ENCODE measurements at places on chromosomes 13 and 19.

- DNase-seq, result no peak
Measured at GRCh38 chr13:50711131-50711815, 132.2 kb downstream of the DLEU7 start.

DNA sequence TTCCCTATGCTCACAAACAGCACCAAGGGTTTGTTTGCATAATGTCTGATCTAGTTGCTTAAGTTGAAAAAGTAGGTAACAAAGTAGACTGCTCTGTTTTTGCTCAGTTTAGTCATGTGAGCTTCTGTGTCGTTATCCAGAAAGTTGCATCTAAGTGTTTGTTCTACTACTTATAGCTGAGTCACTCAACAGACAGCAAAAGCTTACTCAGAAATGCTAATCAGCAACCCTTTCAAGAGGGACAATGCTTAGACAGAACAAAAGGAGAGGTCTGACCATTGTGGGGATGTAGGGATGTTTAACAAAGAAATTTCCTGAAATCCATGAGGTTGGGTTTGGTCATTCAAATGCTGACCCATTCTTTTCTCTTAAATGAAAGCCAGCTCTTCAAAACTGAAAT, 106.4 kb downstream of the ATP8A2 start:
- no peak for DNase-seq

GRCh38 chr13:111908981-111909380, 158.0 kb upstream of the SOX1 start:
- DNase-seq, result no peak

DNA sequence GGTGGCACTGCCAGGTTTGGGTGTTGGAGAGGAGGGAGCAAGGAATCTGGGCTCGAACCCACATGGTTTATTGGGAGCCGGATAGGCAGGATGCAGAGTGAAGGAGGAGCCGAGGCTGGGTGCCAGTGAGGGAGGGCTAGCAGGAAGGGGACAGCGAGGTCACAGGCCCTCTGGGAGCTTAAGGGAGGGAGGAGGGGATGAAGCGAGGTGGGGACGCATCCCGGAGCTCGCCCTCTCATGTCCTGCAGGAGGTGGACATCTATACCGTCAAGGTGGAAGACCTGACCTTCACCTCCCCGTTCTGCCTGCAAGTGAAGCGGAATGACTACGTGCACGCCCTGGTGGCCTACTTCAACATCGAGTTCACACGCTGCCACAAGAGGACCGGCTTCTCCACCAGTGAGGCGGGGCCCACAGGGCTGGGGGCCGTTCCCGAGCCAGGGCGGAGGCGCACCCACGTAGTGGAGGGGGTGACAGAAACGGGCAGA, 3.5 kb upstream of the ADM5 start:
- no peak for DNase-seq

DNA sequence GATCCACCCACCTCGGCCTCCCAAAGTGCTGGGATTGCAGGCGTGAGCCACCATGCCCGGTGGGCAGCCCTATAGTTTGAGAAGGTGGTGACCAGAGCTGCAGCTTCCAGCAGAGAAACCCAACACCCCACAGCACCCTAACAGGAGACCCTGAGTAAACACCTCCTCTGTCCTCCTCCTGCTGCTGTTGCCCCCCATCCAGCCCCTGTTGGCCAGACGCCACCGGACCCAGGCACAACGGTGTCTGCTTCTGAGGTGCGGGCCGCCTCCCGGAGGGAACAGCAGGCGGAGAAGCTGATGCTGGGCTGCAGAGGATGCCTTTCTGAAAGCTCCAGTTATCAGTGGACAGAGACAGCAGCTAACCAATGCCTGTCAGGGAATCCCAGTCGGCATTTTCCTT, 175.5 kb downstream of the COL4A1 start:
- no peak for DNase-seq

GRCh38 chr13:88718781-88719180, 1047.6 kb downstream of the SLITRK5 start:
- DNase-seq, result no peak

DNA sequence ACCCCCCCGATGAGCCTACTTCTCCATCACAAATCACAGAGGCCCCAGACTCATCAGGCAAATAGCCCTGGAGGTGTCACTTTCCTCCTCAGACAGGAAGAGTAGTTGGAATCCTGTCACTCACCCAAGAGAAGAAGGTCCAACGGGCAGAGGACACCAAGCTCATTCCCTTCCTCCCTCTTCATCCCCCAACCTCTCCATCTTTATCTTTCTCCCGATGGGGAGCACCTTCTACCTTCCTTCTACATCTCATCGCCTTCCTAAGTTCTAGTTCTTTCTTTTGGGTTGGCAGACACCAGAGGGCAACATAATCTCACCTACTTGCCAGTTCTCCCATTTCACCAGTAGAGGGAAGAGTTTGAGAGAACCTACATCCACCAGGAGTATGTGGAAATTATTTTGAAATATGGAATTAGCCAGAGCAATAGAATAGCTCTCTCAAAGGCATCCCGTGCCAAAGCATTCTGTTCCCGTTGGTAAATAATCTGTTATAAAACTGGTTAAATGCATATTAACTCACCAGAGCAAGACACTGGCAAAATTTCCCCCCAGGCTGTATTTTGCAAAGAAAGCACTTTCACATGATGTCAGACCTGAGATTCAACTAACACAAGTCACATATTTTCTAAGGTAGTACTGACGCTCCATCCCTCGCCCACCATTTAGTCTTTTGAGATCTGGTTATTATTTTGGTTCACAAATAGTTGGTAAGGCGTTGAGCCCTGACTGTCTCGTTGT, 55.0 kb downstream of the ZIC5 start:
- DNase-seq, result peak; percentile 42

All from GM12892 (cell line).